Mucosa of gallbladder (tissue), 1 donor: ENCODE measurements at places on chromosomes 12 and 14. TPM values are rescaled to one million over a fixed set of nuclear protein-coding genes. Genes with fewer than 3 reads are reported as not detected.

DNA sequence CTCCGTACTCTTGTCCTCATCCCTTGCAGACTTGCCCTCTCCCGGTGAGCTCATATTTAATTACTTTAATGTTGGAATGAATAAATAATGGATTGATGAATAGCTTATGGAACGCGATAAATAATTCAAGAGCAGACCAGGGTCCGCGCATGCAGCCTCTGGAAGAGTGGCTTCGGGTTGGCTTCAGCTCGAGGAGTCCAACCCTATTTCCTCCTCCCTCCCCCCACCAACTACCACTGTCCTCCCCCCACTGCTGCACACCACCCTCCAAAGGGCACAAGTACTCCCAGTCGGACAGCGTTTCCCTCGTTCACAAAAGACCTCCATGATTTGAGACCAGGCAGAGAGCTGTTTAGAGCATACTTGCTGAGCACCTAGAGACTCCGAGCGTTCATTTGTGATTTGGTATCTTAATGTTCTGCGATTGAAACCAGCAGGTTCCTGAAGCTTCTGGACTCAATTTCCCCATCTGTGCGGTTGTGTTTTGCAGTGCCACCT is 647 bp upstream of the SIX1 start:
- DNase-seq = no peak

DNA sequence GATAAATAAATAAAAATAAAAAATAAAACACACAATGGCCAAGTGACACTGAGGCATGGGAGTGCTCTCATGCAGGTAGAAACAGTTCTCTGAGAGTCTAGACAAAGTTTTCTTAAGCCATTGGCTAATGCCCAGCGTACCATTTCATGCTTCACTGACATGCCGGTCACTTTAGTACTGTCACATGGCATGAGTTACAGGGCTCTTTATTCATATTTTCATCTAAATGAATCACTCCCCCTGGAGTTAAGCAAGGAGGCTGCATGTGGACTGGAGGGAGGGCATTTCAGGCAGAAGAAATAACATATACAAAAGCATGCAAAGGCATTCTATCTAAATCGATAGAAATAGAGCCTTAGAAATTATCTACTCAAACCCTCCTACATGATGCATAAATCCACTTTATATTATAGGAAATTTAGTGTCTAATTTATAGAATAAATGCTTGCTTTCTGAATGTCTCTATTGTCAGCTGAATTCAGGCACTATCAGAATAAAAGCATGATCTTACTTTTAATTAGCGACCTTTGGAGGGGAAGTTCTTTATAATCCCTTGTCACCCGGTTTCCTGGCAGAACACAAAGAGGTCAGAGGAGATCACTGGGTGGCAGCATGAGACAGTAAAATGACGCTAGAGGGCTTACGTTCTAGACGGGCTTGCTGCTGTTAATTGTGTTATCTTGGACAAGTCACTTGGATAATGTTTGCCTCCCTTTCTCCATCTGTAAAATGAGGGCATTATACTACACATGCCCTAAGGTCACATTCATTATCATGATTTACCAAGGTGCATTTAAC is 17.5 kb downstream of the DYRK4 start:
- peak; percentile 15 for DNase-seq

DNA sequence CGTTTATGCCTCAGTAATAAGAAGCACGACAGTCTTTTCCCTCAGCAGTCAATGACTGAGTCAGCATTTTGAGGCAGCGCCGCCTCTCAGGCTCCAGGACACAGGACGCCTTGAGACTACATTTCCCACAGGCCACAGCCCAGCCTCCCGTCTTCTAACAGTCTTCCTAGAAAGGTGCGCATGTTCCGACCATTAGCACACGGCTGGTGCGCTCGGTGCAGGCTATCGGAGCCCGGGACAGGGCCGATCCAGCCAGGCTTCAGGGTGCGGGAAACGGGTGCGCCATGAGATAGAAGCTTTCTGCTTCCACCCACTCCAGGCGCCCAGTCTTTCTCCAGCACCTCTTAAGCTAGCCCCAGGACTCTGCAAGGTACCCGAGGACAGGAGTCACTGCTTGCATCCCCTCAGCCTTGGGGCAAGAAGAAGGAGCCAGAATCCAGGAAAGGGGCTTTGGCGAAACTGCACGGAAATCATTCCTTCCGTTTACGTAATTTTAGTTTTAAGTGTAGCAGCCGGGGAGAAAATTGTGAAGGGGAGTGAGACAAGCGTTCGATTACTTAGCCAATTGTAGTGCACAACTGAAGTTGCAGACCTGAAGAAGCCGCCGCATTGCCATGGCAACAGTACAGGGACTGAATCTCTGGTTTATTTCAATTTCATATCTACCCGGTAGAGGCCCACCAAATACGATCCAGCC is 54.0 kb downstream of the ZNF641 start:
- peak; percentile 86 for DNase-seq

GRCh38 chr12:48356041-48356768 is 5.5 kb upstream of the ZNF641 start:
- no peak for DNase-seq

- no peak for DNase-seq
Observed at GRCh38 chr12:124586756-124587155, 19.3 kb upstream of the NCOR2 start.

- no peak for DNase-seq
Observed at GRCh38 chr12:29700761-29701481, 82.8 kb downstream of the TMTC1 start.

GRCh38 chr12:19755136-19755535 is 315.8 kb downstream of the AEBP2 start:
- DNase-seq = no peak

The OR6C3 gene
- not detected for total RNA-seq

DNA sequence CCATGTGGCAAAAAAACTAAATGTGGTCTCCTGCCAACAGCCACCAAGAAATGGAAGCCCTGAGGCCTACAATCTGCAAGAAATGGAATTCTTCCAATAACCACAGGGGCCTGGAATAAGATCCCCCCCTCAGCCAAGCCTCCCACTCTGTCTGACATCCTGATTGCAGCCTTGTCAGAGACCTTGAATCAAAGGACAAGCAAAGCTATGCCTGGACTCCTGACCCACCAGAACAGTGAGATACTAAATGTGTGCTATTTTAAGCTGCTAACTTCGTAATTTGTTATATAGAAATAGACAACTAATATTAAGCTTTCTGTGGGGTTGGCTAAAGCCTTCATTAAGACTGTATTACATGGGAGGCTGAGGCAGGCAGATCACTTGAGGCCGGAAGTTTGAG is 77.7 kb downstream of the TBX5 start:
- DNase-seq = no peak

- DNase-seq = no peak
Observed at GRCh38 chr12:93447555-93448290, 6.0 kb upstream of the UBE2N start.

DNA sequence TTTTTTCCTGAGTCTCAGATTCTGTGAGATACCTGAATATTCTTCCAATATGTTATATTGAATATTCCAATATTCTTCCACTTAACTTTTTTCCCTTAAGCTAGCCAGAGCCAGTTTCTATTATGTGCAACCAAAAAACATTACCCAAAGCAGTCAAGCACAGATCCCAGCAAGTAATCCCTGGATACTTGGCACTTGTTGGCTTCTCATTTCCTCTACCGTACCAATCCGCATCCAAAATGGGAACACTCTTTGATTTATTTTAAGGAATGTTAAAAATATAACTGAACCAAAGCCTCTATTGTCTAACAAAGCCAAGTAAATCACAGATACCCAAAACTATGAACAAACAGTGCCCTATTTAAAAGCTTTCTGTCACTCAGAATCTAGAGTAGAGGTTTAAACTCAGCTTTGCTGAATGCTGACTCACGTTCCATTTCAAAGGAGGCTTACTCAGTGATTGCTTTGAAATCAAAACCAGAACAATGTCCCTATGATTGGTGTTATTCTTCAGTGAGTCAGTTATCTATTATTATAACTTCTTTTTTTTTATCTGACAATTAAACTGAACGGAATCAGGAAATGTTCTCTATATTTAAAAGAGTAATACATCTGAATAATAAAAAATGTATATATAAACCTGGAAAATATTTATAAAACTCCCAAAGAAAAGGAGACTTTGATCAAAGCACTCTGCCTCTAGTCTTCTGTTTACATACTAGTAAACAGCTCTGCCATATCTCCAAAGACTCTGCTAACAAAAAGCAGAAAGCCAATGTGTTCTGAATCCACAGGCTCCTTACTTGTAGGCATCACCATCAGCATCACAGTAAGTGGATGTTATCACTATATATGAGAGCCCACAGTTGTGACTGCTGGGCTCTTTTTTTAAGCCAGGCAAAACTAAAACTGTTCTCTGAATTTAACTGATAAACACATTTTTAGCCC is 360.8 kb downstream of the CCDC91 start:
- no peak for DNase-seq
